ENCODE measurements at places on chromosomes 5 and 9.
A peak's percentile ranks its signal among the peaks of the same experiment; 100 is the strongest.

- no peak for DNase-seq
These were observed 456.6 kb downstream of the ARHGEF28 start for GRCh38 chr5:74082512-74083055.

GRCh38 chr5:80083101-80083890 lies 48.1 kb downstream of the THBS4 start:
- peak; percentile 80 for DNase-seq

DNA sequence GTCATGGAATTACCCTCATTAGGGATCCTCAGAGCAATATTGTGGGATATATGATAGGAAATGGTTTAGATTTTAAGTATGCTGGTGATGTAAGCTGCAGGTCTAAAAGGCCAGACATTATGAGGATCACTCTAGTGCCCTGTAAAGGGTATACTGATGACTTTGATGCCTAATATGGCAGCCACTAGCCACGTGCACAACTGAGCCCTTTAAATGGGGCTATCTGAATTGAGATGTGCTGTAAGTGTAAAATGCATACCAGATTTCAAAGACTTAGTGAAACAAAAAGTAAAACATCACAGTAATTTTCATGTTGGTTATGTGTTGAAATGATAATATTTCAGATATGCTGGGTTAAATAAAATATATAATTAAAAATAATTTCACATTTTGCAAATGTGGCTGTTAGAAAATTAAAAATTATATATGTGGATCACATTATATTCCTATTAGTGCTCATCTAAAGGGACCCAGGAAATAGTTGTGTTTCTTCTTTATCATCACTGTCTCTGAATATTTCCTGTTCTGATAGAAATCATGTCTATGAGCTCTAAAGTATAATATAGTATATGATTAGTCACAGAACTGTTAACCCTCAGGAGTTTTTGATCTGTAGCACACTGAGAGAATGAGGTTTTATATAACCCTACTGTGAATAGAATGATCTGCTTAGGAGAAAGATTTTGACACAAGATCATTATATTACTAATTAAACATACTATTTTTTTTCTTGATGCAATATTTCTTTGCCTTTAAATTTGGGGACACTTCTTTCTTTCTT lies 50.1 kb downstream of the OSTF1 start:
- DNase-seq = no peak

GRCh38 chr5:35202319-35203111 lies 27.8 kb downstream of the PRLR start:
- no peak for DNase-seq

DNA sequence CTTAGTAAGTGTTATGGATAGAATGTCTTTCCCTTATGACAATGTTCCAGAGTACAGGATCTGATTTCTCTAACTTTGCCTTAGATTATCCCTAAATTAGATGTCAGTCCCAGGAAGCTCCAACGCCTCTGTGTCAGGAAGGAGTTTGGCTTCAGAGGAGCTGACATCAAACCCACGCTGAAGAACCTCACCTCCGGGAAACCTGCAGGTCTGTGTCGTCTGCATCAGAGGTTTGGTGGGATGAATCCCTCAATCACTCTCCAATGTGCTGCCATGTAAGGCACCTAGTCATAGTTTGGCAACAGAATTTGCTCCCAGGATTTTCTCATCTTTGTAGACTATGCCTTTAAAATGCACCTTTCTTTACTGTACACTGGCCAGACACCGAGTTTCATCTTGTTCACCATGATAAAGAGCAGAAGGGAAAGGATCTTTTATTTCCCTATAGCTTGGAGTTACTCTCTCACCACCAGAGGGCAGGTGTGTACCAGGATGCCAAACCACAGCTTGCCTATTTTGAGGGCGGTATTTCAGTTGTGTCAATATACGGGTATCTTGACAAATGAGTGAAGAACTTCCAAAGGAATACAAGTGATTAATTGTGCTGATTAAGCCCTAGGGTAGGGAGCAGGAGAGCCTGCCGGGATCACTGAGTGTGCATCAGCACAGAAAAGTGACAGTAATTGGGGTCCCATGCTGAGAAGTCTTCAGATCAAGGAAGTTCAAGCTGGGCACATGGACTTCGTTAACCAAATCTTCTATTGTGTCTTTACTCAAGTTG lies 23.4 kb downstream of the MINAR2 start:
- DNase-seq = peak; percentile 59
